ENCODE measurements at places on chromosomes 2 and 18. TPM values are rescaled to one million over a fixed set of nuclear protein-coding genes. Genes with fewer than 3 reads are reported as not detected.

DNA sequence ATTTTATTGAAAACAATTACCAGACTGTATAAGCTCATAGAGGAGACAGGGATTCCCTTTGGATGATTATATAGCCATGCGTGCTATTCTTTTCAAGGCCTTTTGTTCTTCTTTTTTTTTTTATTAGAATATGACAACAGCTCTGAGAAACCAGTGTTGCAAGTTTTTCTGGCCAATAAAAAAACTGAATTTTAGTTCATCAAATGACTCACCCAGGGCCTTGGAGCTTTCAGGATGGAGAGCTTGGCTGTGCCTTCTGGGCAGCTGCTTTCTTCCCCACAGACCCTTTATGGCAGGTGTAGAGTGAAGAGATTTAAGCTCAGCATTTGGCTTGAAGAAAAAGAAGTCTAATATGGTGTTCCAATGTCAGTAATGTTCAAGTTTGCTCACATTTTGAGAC is 497.9 kb upstream of the FANCL start:
- DNase-seq: no peak

GRCh38 chr2:237068005-237068576 is 17.6 kb upstream of the COPS8 start:
- DNase-seq: no peak

DNA sequence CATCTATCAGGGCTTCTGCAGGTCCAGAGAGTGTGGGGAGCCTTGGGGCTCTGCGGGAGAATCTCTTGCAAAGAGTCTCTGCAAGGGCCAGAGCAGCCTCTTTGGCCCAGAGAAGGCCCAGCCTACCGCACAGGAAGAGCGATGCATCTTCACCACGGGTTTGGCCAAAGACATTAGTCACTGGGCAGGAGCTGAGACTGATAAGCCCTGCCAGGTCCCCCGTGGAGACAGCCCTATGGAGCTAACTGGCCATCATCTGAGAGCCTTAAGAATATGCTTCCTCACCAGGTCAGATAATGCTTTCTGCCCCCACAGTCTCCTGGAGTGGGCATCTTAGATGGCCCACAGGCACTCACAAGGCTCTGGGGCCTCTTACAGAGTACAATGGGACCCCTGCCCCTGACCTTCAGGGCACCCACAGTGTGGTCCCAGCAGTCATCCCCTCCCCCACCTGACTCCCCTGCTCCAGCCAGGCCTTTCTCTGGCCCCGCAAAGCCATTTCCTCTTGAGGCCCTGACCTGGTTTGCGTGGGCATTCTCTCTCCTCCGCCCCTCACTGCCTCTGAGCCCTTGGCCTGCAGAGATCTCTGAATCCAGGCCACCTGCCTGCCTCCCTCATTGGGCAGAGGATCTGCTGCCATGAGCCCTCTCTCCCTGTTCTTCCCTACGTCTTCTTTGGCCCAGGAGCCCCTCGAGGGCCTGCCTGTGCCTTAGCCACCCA is 31.9 kb upstream of the MAPRE3 start:
- no peak for DNase-seq

GRCh38 chr2:85754313-85755095 is 713 bp downstream of the ATOH8 start:
- DNase-seq: peak; percentile 10

DNA sequence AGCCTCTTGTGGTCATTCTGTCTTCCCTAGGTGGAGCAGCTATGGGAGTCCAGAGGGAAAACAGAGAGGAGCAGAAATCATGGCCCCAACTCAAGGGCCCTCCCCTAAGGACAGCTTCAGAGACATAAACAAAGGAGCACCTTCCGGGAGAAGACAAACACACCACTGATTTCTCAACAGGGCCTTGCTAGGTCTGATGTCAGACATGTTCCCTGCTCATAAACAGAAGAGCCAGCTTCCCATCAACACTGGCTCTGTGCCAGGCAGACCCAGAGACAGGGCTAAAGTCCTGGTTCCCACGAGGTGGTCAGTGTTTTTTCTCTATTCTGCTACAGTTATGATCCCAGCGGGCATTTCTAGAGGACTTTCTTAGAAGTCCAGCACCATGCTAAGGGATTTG is 19.3 kb downstream of the CXCR2 start:
- DNase-seq: no peak

- DNase-seq: no peak
These were observed 64.8 kb downstream of the SMAD7 start for GRCh38 chr18:48885924-48886400.

DNA sequence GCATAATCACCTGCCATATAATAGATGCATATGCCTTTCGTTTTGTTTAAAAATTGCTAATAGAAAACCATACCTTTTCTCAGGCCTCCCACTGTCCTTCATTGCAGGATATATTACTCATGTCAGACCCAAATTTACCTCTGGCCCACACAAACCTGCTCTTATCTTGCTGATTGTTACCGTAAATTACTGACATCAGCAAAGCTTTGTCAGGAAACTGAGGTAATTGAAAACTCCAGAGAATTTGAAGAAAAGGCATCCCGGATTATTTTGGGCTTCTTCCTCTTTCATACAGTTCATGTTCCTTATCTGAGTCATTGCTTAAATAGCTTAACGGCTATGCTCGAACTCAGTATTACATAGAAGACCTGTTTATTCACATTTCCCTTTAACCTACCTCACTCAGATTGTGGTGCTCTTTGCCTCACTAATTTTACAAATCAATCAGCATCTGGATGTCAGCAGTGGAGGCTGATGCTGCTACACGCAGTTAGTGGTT is 145.7 kb downstream of the ZEB2 start:
- DNase-seq: no peak

DNA sequence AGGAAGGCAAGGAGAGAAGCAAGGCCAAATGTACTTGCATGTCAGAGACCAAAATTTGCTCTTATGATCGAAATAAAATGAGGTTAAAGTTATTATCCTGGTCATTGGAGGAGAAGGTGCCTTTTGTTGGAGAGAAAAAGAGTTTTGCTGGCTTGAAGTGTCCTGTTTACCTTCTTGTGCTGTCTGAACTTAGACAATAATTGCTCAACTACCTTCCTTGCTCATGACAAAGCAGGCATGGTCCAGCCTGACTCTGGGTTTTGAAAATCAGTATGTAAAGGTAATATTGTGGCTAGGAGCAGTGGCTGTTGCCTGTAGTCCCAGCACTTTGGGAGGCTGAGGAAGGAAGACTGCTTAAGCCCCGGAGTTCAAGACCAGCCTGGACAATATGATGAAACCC is 89.1 kb downstream of the MEIS1 start:
- no peak for DNase-seq

- no peak for DNase-seq
These were observed 18.4 kb downstream of the NCOA1 start for GRCh38 chr2:24509425-24509824.

DNA sequence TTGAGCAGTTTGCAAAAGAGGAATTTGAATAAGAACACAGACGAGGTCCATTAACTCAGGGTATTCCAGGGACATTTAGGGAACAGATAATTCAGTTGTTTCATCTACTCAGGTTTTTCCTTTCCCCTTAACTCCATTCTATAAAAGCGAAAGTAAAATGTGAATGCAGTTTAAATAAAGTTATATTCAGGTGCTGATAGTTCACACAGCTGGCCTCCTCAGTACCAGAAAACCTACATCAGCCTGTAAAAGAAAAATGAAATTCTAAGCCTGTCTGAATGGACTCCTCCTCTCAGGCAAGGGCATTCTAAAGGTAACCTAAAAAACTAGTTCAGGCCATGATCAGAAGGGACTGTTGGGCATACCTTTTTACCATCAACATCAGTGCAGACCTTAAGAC is 873.8 kb downstream of the SUCLG1 start:
- DNase-seq: no peak

DNA sequence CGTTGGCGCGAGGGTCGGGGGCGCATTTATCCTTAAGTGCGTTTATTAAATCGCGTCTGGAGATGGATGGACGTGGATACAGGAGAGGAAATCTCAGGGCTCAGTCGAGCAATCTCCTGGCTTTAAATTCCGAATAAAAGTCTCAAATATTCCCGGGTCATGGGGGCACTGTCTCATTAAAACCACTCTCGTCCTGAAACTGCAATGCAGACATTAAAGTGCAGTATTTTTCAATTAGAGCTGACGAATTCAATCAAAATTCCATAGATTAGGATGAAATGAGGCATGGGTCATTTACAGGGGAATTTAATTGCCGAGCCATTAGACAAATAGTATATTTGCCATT is 10.7 kb upstream of the GBX2 start:
- DNase-seq: no peak

GRCh38 chr2:136230464-136230863 is 112.5 kb upstream of the CXCR4 start:
- DNase-seq: no peak

- DNase-seq: no peak
These were observed 93.9 kb downstream of the EVA1A start for GRCh38 chr2:75466708-75467311.

DNA sequence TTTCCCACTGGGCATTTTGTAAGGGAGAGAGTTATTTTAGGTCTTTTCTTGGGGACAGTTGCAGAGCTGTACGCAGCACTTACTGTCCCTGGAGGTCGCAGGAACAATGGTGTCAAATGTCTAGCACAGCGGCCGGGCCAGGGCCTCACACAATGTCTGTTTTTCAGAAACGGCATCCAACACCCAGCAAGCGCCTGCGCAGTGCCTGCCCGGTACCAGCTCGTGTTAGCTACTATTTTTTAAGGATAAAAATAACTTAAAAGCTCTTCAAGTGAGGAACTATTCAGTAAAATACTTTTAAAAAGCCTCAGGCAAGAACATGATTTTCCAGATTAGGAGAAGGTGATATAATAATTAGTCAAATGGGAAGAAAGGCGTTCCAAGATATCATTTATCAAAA is 90.0 kb downstream of the MBP start:
- DNase-seq: no peak

DNA sequence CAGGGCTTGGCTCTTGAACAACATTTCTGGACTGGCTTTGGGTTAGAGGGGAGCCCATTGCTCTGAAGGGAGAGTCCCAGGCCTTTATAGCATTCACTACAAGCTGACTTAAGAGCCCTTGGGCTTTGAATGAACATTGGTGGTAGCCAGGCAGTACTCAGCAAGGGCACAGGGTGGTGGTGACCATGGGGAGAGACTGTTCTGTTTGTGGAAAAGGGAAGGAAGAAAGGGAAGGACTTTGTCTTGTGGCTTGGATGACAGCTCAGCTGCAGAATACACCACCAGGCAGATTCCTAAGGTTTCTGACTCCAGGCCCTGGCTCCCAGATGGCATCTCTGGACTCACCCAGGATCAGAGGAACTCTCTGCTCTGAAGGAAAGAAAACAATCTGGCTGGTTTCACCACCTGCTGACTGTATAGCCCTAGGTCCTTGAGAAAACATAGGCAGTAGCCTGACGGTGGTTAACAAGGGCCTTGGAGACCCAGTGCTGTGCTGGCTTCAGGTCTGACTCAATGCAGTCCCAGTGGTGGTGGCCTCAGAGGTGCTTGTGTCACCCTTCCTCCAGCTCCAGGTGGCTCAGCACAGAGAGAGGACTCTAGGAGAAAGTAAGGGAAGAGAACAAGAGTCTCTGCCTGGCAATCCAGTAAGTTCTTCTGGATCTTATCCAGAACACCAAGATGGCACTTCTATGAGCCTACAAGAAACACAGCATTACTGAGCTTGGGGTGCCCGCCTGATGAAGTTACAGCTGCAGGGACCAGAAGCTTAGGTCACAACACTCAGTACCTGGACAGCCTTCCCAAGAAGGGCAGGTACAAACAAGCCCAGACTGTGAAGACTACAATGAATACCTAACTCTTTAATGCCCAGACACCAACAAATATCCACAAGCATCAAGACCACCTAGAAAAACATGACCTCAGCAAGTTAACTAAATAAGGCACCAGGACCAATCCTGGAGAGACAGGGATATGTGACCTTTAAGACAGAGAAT is 16.4 kb upstream of the ABCB11 start:
- no peak for DNase-seq

DNA sequence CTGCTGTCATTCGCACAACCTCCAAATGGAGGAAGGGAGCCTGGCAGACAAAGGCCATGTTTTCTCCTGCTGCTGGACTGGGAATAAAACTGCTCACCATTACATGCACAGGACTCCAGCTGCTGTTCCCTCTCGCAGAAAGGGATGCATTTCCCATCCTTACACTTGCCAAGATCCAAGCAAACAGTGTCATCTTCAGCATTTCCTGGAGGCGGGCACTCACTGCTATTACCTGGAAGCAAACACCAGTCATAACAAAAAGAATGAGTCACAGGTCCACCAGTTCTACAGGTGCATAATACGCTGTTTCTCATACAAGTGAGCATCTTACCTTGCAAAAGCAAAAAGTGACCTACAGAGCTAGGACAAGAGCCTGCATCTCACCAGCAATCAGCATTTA is 22.7 kb downstream of the IAH1 start:
- no peak for DNase-seq

DNA sequence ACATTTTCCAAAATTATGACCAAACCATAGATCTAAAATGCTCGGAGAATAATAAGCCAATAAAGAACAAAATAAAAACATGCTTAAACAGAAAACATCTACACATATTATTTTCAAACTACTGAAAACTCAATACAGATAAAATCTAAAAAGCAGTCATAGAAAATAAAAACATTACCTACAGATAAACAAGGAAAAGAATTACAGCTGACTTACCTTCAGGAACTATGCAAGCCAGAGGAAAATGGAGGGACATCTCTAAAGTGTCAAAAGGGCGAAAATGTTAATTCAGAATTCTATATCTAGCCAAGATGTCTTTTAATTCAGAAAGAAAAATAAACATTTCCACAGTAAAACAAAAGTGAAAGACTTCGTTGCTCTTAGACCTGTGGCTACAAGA is 112.9 kb upstream of the GYPC start:
- no peak for DNase-seq

- no peak for DNase-seq
These were observed 58.2 kb downstream of the COPS8 start for GRCh38 chr2:237143676-237144440.

DNA sequence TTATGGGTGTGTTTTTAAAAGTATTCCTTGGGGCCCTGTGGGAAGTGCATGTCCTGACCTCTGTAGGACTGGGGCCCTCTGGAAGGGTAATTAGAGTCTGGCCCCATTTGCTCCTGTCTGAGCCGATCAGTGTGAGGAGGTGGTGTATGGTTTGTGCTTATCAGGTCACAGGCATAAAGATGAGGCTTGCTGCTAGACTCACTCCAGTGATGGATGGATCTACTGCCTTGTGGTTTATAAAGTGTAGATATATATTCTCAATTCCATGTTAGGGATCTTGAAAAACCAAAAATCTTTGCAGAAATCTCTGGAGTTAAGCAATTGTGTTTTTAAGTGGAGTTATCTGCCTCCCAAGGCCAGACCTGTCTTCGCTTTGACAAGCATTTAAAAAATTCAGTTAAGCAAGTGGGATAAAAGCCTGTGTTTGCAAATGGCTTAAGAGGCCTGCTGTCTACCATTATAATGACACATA is 182.4 kb downstream of the PTPRM start:
- DNase-seq: no peak

GRCh38 chr2:70552501-70553333 is 909 bp downstream of the TGFA start:
- DNase-seq: peak; percentile 46

Gene MEP1B
- total RNA-seq: not detected

Gene WDR7
- 20.5 TPM for total RNA-seq

Gene ZDBF2
- total RNA-seq: 7.6 TPM

Gene ADCYAP1
- total RNA-seq: not detected

Gene REL
- 47.6 TPM for total RNA-seq

Gene CXCR4
- total RNA-seq: 106 TPM

Gene NAT8
- total RNA-seq: not detected

Gene TRIM54
- total RNA-seq: 0.22 TPM

Gene UGT1A3
- total RNA-seq: not detected
